Heart left ventricle (tissue), 16 donors: ENCODE measurements at places on chromosomes 2 and 18. TPM values are rescaled to one million over a fixed set of nuclear protein-coding genes. Genes with fewer than 3 reads are reported as not detected.

Gene CLEC4F
- 0.16 TPM for total RNA-seq

Gene UXS1
- 20.7 TPM for total RNA-seq

Gene DSG1
- total RNA-seq, result 0.83 TPM

Gene MAB21L4
- total RNA-seq, result not detected

Gene EIF2AK3
- 11.4 TPM for total RNA-seq

Gene CROCC2
- not detected for total RNA-seq

Gene DTNA
- total RNA-seq, result 190 TPM

Gene MALL
- total RNA-seq, result 21.0 TPM

Gene TTN
- 3,379 TPM for total RNA-seq

Gene ZDBF2
- total RNA-seq, result 5.7 TPM

Gene NT5DC4
- not detected for total RNA-seq

Gene ANKRD62
- not detected for total RNA-seq

Gene METTL5
- 52.8 TPM for total RNA-seq

Gene GDF7
- 0.79 TPM for total RNA-seq

Gene GNLY
- total RNA-seq, result 0.29 TPM

Gene SLC4A3
- 329 TPM for total RNA-seq

Gene ZNF804A
- total RNA-seq, result not detected

Gene SOWAHC
- 1.3 TPM for total RNA-seq

Gene FSHR
- total RNA-seq, result not detected

Gene B3GNT2
- total RNA-seq, result 26.5 TPM

Gene SPHKAP
- 103 TPM for total RNA-seq

Gene IGFBP5
- 113 TPM for total RNA-seq

Gene GAL3ST2
- not detected for total RNA-seq

Gene PIAS2
- 34.3 TPM for total RNA-seq

Gene KRCC1
- 21.7 TPM for total RNA-seq

Gene ZSCAN30
- 9.4 TPM for total RNA-seq

Gene PROKR1
- not detected for total RNA-seq

Gene VWA3B
- 0.49 TPM for total RNA-seq

Gene DCDC2C
- not detected for total RNA-seq

Gene RNPEPL1
- total RNA-seq, result 114 TPM

Gene LCT
- total RNA-seq, result not detected

Gene G6PC2
- not detected for total RNA-seq

Gene SPP2
- not detected for total RNA-seq

Gene BMP10
- 5.9 TPM for total RNA-seq

Gene MYOM1
- 1,344 TPM for total RNA-seq

Gene STAMBP
- 33.0 TPM for total RNA-seq

Gene ANKRD30B
- not detected for total RNA-seq

Gene ARHGAP28
- 7.2 TPM for total RNA-seq

Gene GREB1
- total RNA-seq, result 6.2 TPM

Gene MYO3B
- total RNA-seq, result not detected

Gene CDC42EP3
- total RNA-seq, result 124 TPM

Gene POU3F3
- total RNA-seq, result 0.27 TPM

Gene WDR35
- total RNA-seq, result 4.4 TPM
